ENCODE measurements at places on chromosomes 13 and 19.

DNA sequence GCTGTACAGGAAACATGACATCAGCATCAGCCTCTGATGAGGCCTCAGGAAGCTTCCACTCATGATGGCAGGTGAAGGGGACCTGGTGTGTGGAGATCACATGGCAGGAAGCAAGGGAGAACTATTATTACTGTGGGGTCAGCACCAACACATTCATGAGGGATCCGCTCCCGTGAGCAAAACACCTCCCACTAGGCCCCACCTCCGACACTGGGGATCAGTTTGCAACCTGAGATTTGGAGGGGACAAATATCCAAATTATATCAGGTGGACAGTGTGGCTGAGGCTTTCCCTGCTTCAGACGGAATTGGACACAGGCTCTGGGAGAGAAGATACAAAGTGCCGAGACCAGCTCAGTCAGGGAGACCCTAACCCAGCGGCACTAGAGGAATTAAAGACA lies 5.7 kb upstream of the ZNF792 start:
- no peak for DNase-seq

DNA sequence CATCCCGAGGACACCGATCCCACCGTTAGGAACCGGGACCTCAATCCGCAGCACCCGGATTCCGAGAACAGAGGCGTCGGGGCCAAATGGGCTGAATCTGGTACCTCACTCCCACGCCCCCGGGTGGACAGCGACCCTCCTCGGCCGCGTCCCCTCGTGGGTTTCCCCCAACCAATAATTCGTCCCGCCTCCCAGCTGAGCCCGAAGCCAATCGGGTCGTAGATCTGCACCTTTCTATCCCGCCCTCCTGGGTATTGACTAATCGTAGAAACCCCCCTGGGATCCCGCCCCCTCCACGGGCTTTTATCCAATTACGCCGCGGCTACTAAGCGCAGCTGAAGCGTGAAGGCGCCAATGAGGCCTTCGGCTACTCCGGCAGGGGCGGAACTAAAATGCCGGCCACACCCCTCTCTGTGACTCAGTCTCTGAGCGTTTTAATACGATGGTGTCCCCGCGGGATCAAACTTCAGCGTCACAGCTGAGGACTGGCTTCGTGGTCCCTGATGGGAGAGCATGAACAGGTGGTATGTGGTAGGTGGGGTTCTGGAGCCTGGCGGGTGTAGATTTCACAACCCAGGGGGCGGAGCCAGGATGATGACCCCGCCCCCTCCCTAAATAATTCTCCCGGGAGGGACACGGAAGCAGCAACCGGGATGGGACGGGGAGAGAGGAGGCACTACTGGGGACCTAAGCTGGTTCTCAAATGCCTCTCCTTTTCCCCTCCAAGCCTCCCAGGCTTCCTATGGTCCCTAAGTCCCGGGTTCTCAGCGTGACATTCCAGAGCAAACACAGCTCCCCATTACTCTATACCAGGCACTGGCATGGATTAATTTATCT lies at the start of the genes CCDC159 and TMEM205:
Gene CCDC159, plus strand, starts transcription at position 416 of the 837 bp plus-strand sequence. Its CDS starts 88 bp downstream, at position 504.
Gene TMEM205, minus strand, starts transcription at position 165 of the 837 bp plus-strand sequence. CDS start 649 bp downstream, outside the sequence.
- peak; percentile 100 for DNase-seq

GRCh38 chr13:50106559-50106958 lies 91.3 kb downstream of the KCNRG start:
- no peak for DNase-seq

DNA sequence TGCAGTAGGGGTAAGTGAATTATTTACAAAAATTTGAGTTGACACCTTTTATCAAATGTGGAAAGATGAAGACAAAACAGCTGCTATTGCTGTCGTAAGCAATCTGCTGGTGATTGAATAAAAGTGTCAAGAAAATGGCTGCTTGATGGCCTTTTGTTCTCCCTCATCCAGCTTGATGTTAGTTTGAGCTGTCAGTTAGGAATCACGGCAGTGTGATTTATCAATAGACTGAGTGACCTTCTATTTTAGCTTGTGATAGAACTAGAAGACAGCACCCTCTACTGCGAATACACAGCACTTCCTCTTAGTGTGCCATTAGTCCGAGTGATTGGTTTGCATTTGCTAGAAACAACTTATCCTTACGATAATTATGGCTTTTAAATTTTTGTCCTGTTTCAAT lies 76.3 kb downstream of the MZT1 start:
- no peak for DNase-seq

GRCh38 chr13:50222569-50223332 lies 207.5 kb downstream of the KCNRG start:
- DNase-seq, result no peak

GRCh38 chr19:15684828-15685227 lies 11.9 kb downstream of the CYP4F12 start:
- peak; percentile 53 for DNase-seq

DNA sequence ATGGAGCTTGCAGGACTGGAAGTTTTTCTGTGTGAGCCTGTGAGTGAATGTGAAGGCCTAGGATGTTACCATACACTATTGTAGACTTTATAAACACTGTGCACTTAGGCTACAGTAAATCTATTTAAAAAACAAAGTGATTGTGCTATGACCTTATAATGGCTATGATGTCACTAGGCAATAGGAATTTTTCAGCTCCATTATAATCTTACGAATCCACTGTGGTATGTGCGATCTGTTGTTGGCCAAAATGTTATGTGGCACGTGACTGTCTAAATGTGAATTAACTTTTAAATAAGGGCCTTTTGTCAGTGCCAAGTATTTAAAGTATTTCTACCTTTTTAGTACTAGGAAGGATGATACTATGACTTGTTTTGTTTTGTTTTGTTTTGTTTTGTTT lies 54.9 kb downstream of the DPY19L3 start:
- no peak for DNase-seq

GRCh38 chr19:22144394-22144793 lies 52.4 kb downstream of the ZNF676 start:
- DNase-seq, result peak; percentile 11

GRCh38 chr19:3443840-3444694 lies 36.3 kb downstream of the SMIM24 start:
- no peak for DNase-seq

- no peak for DNase-seq
Observed at GRCh38 chr19:44447916-44448674, at the start of gene ZNF229. Gene ZNF229, minus strand, starts transcription at chr19:44448472. Its CDS starts 5,625 bp downstream, at chr19:44442847.

DNA sequence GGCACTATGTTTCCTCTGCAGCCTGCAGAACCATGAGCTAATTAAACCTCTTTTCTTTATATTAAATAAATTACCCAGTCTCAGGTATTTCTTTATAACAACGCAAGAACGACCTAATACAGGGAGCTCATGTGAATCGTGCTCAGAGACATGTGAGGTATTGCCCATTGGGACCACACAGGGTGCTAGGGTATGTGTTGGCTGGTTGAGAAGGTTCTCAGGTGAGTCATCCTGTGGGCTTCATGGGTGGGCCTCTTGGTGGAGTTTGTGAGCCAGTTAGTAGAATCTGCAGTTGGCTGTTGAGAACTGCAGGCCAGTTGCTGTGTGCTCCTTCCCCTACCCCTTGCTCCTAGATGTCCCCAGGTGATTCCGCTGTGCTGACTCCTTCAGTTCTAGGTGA lies 163.0 kb downstream of the HS6ST3 start:
- DNase-seq, result no peak

- no peak for DNase-seq
Observed at GRCh38 chr19:51398096-51398704, 7.8 kb upstream of the C19orf84 start.

- DNase-seq, result no peak
Observed at GRCh38 chr19:2567996-2568395, 92.1 kb downstream of the GADD45B start.

DNA sequence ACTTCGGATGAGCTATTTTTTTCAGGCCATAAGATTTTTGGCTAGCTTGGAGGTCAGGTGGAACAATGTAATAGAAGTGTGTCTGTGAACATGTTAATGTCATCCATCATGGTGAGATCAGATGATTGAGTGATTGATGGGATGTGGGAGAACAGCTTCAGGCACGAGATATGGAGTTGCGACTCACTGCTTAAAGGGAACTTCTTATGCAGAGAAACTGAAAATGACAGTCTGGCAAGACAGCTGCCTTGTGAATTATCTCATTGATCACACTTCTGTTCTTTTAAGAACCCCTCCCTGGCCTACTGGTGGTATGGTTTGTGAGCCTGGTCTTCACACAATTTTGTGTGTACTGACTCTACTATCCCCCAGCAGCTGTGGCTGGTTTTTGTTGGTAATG lies 96.0 kb downstream of the OLFM4 start:
- DNase-seq, result no peak

DNA sequence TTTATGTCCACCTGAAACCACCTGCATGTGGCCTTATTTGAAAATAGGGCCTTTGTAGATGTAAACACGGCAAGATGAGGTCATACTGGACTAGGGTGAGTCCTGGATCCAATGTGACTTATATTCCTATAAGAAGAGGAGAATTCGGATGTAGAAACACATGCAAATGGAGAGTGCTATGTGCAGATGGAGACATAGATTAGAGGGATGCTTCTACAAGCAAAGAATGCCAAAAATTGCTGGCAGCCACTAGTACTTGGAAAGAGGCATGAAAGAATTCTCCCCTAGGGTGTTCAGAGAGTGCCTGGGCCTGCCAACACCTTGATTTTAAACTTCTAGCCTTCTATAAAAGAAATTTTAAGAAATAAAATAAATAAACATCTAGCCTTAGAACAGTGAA lies 226.1 kb downstream of the RFC3 start:
- DNase-seq, result no peak

DNA sequence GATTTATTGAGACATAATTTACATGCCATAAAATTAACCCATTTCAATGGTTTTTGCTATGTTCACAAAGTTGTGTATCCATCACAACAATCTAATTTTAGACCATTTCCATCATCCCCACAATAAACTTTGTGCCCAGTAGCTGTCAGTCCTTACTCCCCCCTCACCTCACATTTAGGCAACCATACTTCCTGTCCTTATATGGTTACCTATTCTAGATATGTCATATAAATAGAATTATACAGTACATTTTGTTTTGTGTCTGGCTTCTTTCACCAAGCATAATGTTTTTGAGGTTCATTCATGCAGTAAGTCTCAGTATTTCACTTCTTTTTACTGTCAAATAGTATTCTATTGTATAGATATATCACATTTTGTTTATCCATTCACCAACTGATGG lies 23.2 kb upstream of the RPL21 start:
- DNase-seq, result no peak

- DNase-seq, result no peak
Observed at GRCh38 chr19:13103581-13104359, 1.1 kb upstream of the LYL1 start.

DNA sequence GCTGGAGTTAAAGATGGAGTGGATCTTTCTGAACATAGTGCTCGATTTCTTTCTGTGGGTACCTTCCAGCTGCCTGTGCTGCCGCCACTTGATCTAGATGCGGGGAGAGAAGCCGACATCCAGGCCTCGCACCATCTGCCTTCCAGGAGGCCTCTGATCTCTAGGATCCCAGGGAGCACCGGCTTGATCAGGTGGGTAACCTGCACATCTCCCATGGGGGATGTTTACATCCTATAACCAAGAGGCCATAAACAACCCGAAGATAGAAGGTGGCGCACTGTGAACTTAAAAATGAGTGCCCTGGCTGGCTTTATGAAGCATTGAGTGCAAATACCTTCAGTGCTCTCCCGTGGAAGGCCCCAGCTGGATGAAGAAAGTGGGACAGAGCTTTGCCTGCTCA lies at the start of gene C13orf42:
Gene C13orf42, minus strand, starts transcription at position 101 of the 400 bp plus-strand sequence. Its CDS starts 65 bp downstream, at position 36.
- no peak for DNase-seq

DNA sequence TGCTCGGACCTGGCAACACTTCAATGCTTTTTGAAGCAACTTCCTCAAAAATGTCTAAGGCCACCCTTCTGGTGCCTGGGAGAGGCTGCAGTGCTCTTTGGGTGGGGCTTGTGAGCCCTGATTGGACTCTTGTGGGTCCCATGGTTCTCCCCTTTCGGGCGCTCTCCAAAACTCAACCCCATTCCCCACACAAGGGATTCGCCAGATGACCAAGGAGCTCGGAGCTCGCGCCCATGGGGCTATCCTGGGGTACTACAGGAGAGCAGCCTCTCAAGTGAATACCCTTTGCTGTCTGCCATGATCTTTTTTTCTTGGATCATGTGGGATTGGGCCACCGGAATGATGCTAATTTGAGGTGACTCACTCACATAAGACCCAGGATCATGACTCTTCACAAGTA lies 29.7 kb upstream of the KL start:
- DNase-seq, result no peak

- no peak for DNase-seq
Observed at GRCh38 chr13:101698400-101698799, 245.9 kb downstream of the ITGBL1 start.

- peak; percentile 4 for DNase-seq
Observed at GRCh38 chr19:4058693-4059452, 7.8 kb downstream of the ZBTB7A start.

DNA sequence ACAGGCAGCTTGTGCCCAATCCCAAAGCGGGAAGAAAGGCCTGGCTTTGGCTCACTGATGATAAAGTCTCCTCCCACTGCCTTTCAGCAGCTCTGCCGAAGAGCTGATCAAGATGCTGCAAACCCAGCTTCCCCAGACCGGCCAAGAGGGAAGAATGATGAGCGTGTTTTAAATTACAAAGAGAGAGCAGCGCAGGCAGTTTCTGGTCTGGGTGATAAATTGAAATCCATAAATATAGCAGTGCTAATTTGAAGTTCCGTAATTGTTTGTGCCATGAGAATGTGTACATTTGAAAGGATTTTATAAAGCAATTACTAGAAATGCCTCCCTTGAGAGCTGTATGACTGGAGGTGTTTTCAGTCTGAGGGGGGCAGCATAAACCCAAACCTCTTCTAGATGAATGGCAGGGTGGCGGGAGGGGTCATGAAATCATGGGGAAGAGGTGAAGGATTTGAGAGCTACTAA lies 171.8 kb downstream of the STK24 start:
- no peak for DNase-seq

GRCh38 chr13:112131713-112132113 lies 64.8 kb downstream of the SOX1 start:
- no peak for DNase-seq

GRCh38 chr19:45125975-45126493 lies 33.1 kb downstream of the PPP1R37 start:
- peak; percentile 70 for DNase-seq

- no peak for DNase-seq
Observed at GRCh38 chr13:18949970-18950369, 231.7 kb downstream of the TUBA3C start.

GRCh38 chr13:71771144-71771543 lies 95.9 kb downstream of the DACH1 start:
- no peak for DNase-seq

DNA sequence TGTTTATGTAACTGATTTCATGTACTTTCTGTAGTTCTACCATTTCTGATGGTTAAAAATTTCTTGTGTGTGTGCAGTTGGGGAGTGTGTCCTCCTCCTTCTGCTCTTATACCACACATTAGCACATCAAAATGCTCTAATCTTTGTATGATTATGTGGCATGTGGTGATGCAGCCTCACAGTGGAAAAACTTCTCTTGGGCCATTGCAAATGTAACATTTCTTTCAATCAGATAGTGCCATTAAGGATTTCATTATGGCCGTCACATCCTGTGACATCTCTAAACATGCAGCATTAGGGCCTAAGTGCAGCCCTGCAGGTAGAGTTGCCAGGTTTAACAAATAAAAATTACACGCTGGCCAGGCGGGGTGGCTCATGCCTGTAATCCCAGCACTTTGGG lies 24.9 kb upstream of the ALOX5AP start:
- no peak for DNase-seq

Data from DND-41 (cell line).